ENCODE measurements at places on chromosomes 6 and 20. TPM values are rescaled to one million over a fixed set of nuclear protein-coding genes. Genes with fewer than 3 reads are reported as not detected.

The TMEM170B gene
- total RNA-seq: 8.5 TPM

The SOX18 gene
- total RNA-seq: not detected

The TSPO2 gene
- total RNA-seq: not detected

The LAMA2 gene
- total RNA-seq: 121 TPM

- peak; percentile 43 for DNase-seq
These were observed 96.9 kb downstream of the JPH2 start for GRCh38 chr20:44089987-44090674.

DNA sequence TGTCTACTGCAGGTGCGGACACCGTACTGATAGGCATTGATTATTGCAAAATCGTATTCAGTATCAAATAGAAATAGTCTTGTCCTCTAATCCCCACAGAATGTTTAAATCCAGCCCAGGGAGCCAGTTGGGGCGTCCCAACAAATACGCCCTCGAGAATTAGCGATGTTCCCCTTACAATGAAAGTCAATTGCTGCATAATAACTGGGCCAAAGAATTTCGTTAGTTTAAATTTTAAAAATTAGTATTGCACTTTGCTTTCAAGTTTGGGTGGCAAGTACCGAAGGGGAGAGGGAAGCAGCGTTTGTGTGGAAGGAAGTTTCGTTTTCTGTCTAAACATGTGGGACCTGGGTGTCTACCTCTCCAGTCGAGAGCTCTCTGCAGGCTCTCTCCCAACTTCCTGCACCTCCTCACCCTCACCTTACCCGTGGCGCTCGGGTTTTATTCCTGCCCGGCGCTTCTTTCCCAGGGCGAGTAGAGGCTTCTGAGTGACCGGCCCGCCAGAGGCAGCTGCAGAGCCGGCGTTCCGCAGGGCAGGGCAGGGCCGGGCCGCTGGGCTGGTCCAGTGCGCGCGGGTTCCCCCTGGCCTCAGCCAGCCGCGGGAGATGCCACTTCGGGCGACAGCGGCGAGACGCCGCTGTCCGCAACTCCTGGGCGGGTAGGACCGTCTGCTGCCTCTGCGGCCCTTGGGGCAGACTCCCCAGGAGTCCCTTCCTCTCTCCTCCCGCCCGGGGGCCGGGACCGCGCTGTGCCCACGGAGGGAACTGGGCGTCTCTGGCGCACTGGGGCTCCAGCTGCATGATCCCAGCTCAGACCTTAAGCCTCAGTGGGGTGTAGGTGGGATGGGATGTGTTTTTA, 862 bp upstream of the TFAP2C start:
- no peak for DNase-seq

DNA sequence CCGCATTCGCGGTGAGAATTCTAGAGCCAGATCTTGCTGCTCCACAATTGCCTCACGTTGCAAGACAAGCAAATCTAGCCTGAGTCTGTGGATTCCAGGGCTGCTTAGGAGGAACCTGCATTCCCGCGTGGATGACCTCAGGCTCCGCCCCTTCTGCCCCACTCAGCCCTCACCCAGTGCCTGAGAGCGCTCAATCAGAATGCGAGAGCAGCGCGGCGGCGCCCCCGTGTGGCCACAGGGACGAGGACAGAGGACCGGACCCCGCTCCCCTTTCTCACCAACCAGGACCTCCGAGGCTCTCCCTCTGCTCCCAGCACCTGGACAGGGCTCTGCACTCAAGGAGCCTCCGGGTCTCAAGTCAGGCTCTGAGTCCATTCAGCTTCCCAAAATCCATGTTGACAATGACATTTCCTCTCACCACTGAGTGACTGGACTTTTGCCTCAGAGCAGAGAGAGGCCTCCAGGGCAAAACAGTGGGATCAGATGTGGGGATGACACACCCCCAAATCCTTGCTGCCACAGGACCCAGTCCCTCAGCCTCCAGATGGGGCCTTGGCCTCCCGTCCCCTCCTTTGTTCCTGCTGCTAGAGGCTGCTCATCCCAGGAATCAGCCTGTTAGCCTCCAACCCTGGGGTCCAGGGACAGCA, 52.0 kb downstream of the RPP21 start:
- DNase-seq: peak; percentile 59

DNA sequence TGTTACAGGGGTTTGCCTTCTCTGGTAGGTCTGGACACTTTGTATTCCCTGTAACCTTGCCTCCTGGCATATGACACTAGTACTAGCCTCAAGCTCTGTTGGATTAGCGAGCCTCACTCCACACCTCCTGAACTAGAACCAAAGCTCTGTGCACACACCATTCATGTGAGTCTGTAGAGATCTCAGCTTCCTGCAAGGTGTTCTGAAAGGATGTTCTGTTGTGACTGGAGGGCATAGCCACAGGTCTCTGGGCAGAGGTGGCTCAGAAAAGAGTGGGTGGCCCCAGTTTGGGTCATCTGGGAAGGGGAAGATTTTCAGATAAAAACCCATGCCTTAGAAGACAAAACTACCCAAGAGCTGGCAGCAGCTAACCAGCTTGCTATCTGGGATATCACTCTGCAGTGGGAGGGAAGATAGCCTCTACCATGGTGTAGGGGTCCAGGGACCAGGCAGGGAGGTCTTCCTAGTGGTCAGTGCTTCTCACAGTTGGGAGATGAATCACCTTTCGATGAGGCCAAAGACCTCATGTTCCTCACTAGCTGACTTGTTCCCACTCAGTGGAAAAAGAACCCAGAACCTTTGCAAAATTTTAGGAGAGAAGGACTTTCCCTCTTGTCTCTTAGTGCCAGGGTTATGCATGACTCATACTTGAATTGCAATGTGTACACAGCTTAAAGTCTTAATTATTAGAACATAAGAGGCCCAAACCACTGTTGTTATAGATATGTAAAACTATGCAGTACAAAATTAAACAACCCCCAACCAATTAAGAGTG, 41.4 kb downstream of the HLA-F start:
- no peak for DNase-seq

GRCh38 chr6:37588735-37589108, 89.0 kb upstream of the CCDC167 start:
- DNase-seq: no peak

GRCh38 chr6:110528101-110528929, 51.9 kb upstream of the SLC22A16 start:
- DNase-seq: peak; percentile 83

DNA sequence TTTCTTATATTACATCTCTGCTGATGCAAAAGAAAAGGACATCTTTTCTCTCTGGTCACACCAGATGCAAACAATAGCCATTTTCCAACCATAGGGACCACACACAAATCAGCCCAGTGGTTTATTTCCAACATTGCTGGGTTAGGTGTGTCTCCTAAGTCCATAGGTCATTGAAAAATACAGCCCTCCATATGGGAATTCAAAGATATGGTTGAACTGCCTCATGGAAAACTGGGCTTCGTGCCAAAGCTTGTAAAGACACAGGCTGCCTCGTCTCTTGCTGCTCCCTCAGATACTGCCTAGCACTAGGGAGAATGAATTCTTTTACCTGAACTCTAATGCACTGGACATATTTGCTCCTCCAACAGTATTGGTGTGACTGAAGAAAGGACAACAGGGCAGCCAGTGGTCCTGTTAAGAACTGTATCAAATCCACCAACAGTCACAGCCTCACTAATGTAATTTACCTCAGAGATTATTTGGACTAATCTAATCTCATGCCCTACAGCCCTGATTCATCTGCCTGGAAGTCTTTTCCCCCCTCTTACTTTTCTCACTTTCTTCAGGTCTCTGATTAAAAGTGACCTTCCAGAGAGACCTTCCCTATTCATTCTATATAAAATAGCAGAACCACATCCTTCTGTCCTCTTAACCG, 48.3 kb upstream of the TBC1D32 start:
- DNase-seq: no peak

DNA sequence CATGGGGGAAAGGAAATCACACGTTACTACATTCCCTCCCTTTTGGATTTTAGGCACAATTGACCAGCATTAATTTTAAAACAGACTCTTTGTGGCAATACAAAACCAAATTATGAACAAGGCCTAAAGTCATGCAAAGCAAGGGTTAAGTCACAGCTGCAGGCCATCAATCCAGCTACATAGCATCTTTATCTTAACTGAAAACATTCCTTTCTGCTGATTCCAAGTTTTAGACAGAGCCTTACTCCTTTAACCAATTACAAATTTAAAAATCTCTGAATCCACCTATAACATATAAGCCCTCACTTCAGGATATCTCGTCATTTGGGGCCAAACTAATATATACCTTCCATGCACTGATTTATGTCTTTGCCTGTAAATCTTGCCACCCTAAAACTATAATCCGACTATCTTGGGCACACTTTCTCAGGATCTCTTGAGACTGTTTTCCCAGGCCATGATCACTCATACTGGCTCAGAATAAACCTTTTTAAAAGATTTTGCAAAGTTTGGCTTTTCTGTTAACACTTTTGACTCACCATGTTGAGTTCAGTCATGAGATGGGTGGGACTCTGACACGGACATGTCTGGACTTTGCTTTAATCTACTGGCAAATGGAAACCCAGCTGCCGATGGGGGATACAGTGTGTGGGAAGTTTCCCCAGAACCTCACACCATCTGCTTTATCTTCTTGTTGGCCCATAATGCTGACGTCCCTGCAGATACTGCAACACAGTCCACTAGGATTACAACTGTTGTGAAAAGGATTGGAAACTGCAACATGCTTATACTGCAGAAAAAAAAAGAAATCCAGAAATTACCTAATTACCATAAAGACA, 757.0 kb downstream of the PTPRT start:
- DNase-seq: no peak

DNA sequence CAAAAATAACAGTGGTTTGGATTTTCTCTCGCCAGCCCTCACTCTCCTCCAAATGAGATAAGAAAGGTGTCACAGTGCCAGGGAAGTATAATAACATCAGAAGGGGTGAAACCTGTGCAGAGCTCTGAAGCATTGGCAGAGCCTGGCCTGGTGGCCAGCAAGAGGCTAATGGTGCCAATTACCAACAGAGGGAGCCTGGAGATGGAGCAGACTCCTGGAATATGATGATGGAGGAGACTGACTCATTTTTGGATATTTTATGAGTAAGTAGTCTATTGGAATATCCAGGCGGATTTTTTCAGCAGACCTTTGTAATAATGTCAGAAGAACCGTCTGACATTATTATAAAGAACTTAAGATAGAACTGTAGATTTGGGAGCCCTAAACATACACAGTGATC, 442.6 kb upstream of the MARCKS start:
- DNase-seq: peak; percentile 77

DNA sequence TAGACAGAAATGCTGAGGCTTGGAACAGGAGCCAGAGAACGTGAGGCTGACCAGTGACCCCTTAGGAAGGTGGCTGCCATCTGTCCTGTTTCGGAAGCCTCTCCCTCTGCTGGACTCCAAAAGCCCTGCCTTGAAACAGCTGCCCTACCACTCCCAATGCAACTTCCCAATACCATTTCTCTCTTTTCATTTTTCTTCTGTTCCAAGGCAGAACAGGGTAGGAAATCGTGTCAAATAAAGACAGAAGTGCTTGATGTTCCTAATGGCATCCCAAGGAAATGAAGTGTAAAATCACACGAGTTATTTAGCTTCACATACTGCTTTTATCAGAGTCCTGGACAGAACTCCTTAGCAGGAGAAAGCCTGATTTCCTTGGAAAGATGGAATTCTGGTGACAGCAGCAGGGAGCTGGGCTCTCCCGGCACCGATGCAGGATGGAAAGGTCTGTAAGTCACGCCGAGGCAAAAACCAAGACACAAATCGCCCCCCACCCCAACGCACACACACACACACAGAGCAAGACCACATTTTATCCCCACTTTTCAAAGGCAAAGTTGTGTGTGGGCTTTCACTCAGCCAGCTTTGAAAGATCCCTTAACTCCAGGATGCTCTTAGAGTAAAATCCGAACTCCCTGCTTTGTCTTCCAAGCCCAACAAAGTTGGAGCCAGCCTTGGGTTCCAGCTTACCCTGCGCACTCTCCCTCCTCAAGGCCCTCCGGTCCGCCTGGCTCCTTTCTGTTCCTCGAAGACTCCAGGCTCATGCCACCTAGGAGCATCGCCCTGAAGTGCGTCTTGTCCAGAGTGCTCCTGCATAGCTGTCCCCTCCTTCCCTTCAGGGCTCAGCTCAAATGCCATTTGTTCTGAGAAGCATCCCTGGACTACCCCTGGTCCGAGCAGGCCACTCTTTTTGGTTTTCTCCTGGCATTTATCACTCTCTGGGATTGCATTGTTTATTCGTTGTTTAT, 11.6 kb upstream of the STX16 start:
- peak; percentile 88 for DNase-seq

GRCh38 chr20:24102290-24102689, 113.7 kb upstream of the GGTLC1 start:
- no peak for DNase-seq

DNA sequence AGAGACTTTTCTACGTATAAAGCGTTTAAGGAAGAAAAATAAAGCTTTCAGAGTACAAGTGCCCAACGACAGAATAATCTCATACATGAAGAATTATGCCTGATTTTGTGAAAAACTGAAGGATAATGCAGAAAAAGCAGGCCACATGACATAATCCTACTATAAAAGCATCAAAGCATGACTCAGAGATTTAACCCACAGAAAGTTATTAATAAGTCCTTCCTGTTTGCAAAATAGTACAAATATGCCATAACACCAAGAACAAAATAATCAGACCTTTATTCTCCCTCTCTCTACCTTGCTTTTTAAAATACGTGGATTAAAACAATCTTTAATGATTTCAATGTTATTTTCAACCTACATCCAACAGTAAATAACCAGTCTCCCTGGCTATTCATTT, 118.6 kb upstream of the BCLAF1 start:
- peak; percentile 33 for DNase-seq

DNA sequence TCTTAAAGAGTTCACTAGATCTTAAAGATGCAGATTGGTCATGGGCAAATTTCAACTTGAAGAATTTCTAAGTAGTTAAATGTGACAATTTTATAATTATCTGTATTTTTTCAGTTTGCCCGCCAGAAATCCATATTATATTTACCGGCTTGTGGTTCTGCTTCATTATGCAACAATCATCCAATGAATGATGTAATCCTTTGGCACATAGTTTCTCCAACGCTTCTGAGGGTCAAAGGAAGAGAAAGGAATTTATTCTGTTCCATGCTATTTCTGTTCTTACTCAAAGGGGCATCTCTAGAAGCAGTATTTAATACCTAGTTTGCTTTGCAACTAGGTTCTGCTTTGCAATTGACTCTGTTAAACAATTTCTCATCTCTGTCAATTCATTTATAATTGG, 359.3 kb upstream of the PLCB4 start:
- DNase-seq: no peak

GRCh38 chr20:21046413-21047070, 59.6 kb downstream of the LINC00237 start:
- no peak for DNase-seq

- no peak for DNase-seq
These were observed 687.4 kb downstream of the EPM2A start for GRCh38 chr6:145047891-145048290.

DNA sequence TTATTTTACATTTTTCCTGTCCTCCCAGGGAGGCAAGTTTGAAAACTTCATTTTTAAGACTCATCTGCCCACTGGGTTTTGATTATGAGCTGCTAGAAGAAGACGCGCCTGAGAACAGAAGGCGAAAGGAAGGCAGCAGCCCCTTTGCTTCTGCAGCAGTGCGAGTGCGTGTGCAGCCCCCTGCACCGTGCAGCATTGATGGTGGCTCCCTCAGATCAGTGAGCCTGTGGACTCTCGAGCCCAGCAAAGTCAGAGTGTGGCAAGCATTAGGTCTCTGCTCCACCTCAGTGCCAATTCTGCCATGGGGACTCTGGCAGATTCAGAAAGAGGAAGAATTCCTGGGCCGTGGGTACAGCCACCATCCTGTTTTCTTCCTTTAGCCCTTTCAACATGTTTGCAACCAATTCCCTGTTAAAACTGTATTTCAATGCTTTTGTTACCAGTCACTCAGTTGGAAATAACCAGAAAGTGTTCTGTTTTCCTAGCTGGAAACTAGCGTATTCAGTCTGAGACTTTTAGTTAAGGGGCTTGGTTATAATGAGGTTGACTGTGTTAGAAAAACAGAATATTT, 134.8 kb upstream of the OGFRL1 start:
- no peak for DNase-seq
